ENCODE measurements at places on chromosomes 7 and 10. TPM values are rescaled to one million over a fixed set of nuclear protein-coding genes. Genes with fewer than 3 reads are reported as not detected.
A peak's percentile ranks its signal among the peaks of the same experiment; 100 is the strongest.

DNA sequence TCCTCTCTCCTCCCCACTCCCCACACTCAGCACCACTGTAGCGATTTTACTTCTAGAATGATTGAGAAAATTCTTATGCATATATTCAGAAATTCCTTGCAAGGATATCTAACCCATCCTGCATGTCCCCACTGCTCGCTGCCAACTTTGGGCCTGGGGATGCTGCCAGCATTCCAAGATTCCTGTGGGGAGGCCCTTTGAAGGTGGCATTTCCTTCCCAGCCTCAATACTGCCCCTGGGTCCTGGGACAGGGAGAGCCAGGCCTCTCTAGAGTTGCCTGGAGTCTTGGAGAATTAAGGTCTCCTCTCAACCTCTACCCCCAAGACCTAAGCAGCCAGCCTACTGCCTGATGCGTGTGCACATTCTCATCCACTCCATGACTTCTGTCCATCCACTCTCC is 303.5 kb downstream of the NEBL start:
- peaks cover 37% of the 10 kb centered on the region for H3K4me1 ChIP-seq
- no peaks in the 10 kb centered on the region for H3K36me3 ChIP-seq
- no peak overlapping the region for H3K27ac ChIP-seq
- no peaks in the 10 kb centered on the region for H3K27me3 ChIP-seq
- H3K4me3 ChIP-seq, result no peak overlapping the region

GRCh38 chr10:114392112-114392835 is 12.0 kb downstream of the AFAP1L2 start:
- no peak overlapping the region for H3K27ac ChIP-seq
- no peak for DNase-seq
- peaks cover 10% of the 10 kb centered on the region for H3K4me1 ChIP-seq
- no peaks in the 10 kb centered on the region for H3K27me3 ChIP-seq
- H3K36me3 ChIP-seq, result no peaks in the 10 kb centered on the region

DNA sequence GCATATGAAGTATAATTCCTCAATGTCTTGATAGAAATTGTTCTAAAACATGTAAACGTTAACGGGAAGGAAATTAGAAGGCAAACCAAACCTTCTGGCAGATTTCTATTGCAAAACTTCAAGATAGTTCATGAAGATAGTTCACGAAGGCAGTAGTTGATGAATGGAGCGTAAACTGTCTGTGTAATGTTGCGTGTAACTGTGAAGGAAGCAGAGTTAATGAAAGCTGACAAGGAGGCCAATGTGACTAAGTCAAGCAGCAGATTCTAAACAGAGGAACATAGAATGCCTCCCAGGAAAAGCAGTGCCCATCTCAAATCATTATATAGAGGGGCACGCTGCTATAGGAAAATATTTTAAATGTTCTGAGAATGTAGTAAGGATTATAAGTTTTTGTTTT is 659.7 kb upstream of the IGFBP3 start:
- H3K4me3 ChIP-seq, result no peak overlapping the region
- no peak overlapping the region for H3K27ac ChIP-seq
- H3K27me3 ChIP-seq, result no peaks in the 10 kb centered on the region

- peaks cover 41% of the 10 kb centered on the region for H3K4me1 ChIP-seq
- H3K27ac ChIP-seq, result no peak overlapping the region
- no peak overlapping the region for H3K4me3 ChIP-seq
- H3K36me3 ChIP-seq, result no peaks in the 10 kb centered on the region
- H3K27me3 ChIP-seq, result no peaks in the 10 kb centered on the region
Measured at GRCh38 chr10:110483633-110484032, 14.1 kb upstream of the DUSP5 start.

DNA sequence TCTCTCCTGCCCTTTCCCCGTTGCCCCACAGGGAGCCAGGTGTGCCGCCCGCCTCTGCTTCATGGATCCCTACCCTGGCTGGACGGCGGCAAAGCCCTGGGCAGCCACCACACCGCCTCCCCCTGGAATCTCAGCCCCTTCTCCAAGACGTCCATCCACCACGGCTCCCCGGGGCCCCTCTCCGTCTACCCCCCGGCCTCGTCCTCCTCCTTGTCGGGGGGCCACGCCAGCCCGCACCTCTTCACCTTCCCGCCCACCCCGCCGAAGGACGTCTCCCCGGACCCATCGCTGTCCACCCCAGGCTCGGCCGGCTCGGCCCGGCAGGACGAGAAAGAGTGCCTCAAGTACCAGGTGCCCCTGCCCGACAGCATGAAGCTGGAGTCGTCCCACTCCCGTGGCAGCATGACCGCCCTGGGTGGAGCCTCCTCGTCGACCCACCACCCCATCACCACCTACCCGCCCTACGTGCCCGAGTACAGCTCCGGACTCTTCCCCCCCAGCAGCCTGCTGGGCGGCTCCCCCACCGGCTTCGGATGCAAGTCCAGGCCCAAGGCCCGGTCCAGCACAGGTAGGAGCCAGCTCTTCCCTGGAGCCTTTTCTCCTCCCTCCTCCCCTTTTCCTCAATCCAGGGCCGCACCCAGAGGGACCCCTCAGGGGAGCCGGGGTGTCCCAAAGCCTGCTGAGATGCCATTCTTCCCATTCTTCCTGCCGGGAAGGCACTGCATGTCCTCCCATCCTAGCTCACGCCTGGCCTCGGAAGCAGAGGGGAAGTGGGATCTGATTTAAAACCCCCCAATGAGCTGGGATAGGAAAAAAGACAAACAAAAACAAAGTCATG is 4.0 kb downstream of the GATA3 start:
- H3K27me3 ChIP-seq, result peaks cover 97% of the 10 kb centered on the region
- H3K4me1 ChIP-seq, result peaks cover 79% of the 10 kb centered on the region
- no peak for DNase-seq

GRCh38 chr10:60778971-60779796 is 906 bp downstream of the CDK1 start:
- no peak for DNase-seq
- H3K36me3 ChIP-seq, result peaks cover 37% of the 10 kb centered on the region
- H3K27me3 ChIP-seq, result no peaks in the 10 kb centered on the region
- peak overlapping the region; percentile 95 for H3K4me3 ChIP-seq

- no peaks in the 10 kb centered on the region for H3K36me3 ChIP-seq
- no peak for DNase-seq
- no peaks in the 10 kb centered on the region for H3K27me3 ChIP-seq
- H3K27ac ChIP-seq, result no peak overlapping the region
- no peaks in the 10 kb centered on the region for H3K4me1 ChIP-seq
Measured at GRCh38 chr10:88781206-88781605, 21.3 kb upstream of the LIPM start.

GRCh38 chr7:68547799-68548198 is 1050.5 kb upstream of the AUTS2 start:
- no peak overlapping the region for H3K27ac ChIP-seq
- no peaks in the 10 kb centered on the region for H3K27me3 ChIP-seq
- H3K4me3 ChIP-seq, result no peak overlapping the region
- no peaks in the 10 kb centered on the region for H3K4me1 ChIP-seq
- H3K36me3 ChIP-seq, result no peaks in the 10 kb centered on the region
- DNase-seq, result no peak

- H3K27ac ChIP-seq, result no peak within 1 kb of the TSS
- peaks cover 38% of the 10 kb centered on the region for H3K4me1 ChIP-seq
- H3K36me3 ChIP-seq, result no peaks in the 10 kb centered on the region
- no peak within 1 kb of the TSS for H3K4me3 ChIP-seq
Measured at GRCh38 chr7:141708351-141708750, at the start of gene WEE2. Gene WEE2, plus strand, starts transcription at chr7:141708353. Its CDS starts 406 bp downstream, at chr7:141708759.

GRCh38 chr7:3397324-3397723 is 96.3 kb downstream of the SDK1 start:
- no peak overlapping the region for H3K4me3 ChIP-seq
- H3K27me3 ChIP-seq, result no peaks in the 10 kb centered on the region
- H3K27ac ChIP-seq, result no peak overlapping the region
- peaks cover 18% of the 10 kb centered on the region for H3K4me1 ChIP-seq
- H3K36me3 ChIP-seq, result peaks cover 11% of the 10 kb centered on the region
- no peak for DNase-seq

DNA sequence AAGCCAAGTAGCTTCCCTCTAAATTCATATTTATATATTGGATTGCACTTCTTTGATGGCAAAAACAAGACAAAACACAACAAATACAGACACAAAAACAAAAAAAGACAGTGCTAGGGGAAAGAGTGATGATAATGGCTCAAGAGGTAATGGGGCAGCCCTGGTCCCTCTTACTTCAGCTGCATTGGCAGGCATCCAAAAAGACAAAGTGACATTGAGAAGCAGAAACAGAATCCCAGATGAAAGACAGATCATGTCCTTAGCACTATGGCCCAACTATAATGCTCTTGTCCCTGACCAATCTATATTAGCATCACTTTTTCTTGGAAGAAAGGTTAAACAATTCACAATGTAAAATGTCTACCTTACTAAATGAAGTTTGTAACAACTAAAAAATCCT is 76.2 kb downstream of the GPR85 start:
- 0 out of 2 replicates have a peak, but pooled peaks cover 7% of the 10 kb centered on the region for H3K36me3 ChIP-seq
- no peak for DNase-seq
- no peak overlapping the region for H3K27ac ChIP-seq
- H3K4me3 ChIP-seq, result no peak overlapping the region
- no peaks in the 10 kb centered on the region for H3K4me1 ChIP-seq

- H3K27ac ChIP-seq, result no peak overlapping the region
- H3K4me1 ChIP-seq, result peaks cover 8% of the 10 kb centered on the region
- DNase-seq, result no peak
- no peaks in the 10 kb centered on the region for H3K36me3 ChIP-seq
Measured at GRCh38 chr7:142886866-142887265, 1.3 kb upstream of the TRPV6 start.

- H3K4me3 ChIP-seq, result no peak overlapping the region
- H3K27ac ChIP-seq, result no peak overlapping the region
- no peaks in the 10 kb centered on the region for H3K4me1 ChIP-seq
- DNase-seq, result no peak
Measured at GRCh38 chr10:130339091-130339490, 202.9 kb downstream of the GLRX3 start.

- H3K4me1 ChIP-seq, result no peaks in the 10 kb centered on the region
- no peak overlapping the region for H3K4me3 ChIP-seq
- no peaks in the 10 kb centered on the region for H3K27me3 ChIP-seq
- DNase-seq, result peak; percentile 57
- no peak overlapping the region for H3K27ac ChIP-seq
- no peaks in the 10 kb centered on the region for H3K36me3 ChIP-seq
Measured at GRCh38 chr10:32207544-32207943, 139.4 kb downstream of the EPC1 start.

DNA sequence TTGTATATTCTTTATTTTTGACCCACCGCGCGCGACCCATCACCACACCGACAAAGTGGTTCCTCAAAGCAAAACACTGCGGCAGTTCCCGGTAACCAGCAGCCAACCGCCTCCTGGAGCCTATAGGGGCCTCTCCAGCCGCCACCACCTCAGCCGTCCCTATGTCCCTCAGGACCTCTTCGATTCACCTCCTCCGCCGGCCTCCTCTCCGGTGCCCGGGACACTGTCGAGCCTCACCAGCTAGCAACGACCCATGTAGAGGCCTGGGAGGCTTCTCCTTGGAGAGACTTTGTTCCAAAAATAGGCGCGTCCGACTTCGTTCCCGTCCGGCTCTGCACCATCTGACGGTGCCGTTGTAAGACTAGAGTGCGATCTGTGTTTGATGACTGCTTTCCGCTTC is 158.8 kb downstream of the HGF start:
- no peaks in the 10 kb centered on the region for H3K27me3 ChIP-seq
- H3K4me3 ChIP-seq, result no peak overlapping the region
- DNase-seq, result peak; percentile 29
- H3K36me3 ChIP-seq, result no peaks in the 10 kb centered on the region

- H3K27me3 ChIP-seq, result no peaks in the 10 kb centered on the region
- no peak overlapping the region for H3K4me3 ChIP-seq
- H3K27ac ChIP-seq, result no peak overlapping the region
- no peaks in the 10 kb centered on the region for H3K36me3 ChIP-seq
Measured at GRCh38 chr7:96089511-96089910, 232.4 kb downstream of the SLC25A13 start.

DNA sequence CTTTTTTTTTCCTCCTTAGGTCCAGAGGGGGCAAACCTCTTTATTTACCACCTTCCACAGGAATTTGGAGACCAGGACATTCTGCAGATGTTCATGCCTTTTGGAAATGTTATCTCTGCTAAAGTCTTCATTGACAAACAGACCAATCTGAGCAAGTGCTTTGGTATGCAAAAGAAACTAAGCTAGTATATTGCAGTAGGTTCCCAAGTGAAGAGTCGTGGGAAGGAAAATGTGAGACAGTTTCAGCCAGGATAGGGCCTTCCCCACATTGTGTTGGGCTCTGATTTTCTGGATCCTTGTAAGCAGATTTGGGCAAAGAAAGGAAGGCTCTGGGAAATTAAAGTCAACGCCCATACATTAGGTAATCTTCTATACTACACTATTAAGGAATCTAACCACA is 285.6 kb downstream of the USP6NL start:
- H3K36me3 ChIP-seq, result no peaks in the 10 kb centered on the region
- no peak for DNase-seq
- H3K27me3 ChIP-seq, result no peaks in the 10 kb centered on the region
- H3K27ac ChIP-seq, result no peak overlapping the region

DNA sequence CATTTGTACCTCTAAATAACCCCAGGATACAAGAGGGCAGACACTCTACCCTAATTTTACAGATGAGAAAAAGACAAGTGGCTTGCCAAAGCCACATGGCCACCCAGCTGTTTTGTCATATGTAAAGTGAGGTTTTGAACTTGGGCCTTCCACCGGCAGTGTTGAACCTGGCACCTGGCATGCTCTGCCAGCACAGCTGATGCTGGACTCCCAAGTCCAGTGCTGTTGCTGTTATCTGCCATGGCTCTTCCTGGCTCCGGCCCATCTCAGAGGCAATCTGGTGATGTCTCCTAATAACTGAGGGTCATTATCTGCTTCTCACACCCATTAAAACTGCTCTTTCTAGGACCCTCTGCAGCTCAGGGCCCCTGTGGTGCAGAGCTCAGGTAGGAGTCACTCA is 25.0 kb downstream of the BCCIP start:
- no peak overlapping the region for H3K27ac ChIP-seq
- peaks cover 44% of the 10 kb centered on the region for H3K36me3 ChIP-seq
- H3K4me3 ChIP-seq, result no peak overlapping the region
- H3K4me1 ChIP-seq, result no peaks in the 10 kb centered on the region
- H3K27me3 ChIP-seq, result no peaks in the 10 kb centered on the region

DNA sequence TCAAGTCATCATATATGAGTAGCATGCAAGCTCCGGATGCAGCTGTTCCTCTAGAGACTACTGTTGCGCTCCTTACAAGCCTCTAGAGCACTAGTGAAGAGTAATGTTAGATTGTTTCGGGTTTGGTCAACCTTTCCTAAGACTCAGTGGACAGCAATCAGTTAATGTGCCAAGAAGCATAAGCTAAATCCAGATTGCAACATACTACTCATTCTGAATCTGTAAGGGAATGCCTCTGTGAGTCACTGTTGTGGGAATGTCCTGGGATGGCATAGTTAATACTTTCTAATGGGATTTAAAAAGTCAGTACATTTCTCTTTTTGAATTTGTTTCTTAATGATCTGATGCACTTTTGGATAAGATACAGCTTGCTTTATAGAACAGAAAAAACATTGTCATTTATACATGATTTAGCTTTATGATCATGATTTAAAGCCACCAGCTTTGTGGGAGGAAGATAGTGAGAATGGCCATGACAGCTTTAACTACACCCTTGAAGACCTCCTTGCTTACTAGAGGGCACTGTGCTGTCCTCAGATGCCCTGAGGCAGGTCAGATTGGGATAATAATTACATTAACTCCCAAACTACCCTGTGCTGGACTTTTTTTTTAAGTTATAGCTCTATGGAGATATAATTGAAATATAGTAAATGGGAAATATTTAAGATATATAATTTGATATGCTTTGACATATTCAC is 138.4 kb downstream of the SDK1 start:
- H3K4me1 ChIP-seq, result peaks cover 12% of the 10 kb centered on the region
- H3K27ac ChIP-seq, result no peak overlapping the region
- H3K27me3 ChIP-seq, result no peaks in the 10 kb centered on the region
- no peaks in the 10 kb centered on the region for H3K36me3 ChIP-seq

OR2A1 gene
- total RNA-seq, result not detected

ADARB2 gene
- total RNA-seq, result 3.7 TPM

FOXI2 gene
- total RNA-seq, result 1.4 TPM

TET1 gene
- 59.2 TPM for total RNA-seq

EPO gene
- total RNA-seq, result 0.63 TPM

GPR15LG gene
- total RNA-seq, result not detected

JAKMIP3 gene
- total RNA-seq, result 1.7 TPM

NOS3 gene
- total RNA-seq, result 6.6 TPM

Measured in WTC11 (cell line).